ENCODE measurements at places on chromosomes 11 and 22. TPM values are rescaled to one million over a fixed set of nuclear protein-coding genes. Genes with fewer than 3 reads are reported as not detected.

DUSP8 gene
- total RNA-seq, result 11.1 TPM

GRCh38 chr11:121391914-121392313 is 60.2 kb upstream of the SORL1 start:
- DNase-seq, result peak; percentile 53

DNA sequence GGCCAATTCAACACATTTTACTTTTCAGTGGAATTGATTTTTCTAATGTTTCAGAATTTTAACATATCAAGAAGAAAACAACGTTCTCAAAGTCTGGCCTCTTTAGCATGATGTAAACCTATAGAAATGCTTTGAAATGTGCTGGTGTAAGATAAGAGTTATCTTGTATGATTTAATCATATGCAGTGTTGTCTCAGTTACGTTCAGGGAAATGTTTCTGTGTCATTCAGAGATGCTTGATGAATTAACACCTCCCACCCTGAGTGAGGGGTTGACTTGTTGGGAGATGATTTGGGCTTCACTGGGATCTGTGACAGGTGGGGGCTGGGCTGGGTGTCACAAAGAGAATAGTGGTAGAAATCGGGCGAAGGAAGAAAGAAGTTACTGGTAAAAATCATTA is 15.7 kb upstream of the MYO18B start:
- DNase-seq, result no peak

DNA sequence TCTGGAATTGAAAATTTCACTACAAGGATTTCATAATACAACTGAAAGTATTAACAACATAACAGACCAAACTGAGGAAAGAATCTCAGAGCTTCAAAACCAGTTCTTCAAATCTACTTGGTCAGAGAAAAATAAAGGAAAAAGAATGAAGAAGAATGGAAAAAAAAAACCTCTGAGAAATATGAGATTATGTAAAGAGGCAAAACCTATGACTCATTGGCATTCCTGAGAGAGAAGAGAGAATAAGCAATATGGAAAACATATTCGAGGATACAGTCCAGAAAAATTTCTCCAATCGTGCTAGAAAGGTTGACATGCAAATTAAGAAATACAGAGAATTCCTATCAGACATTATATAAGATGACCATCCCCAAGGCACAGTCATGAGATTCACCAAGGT is 23.4 kb upstream of the GPR83 start:
- DNase-seq, result no peak

MTCH2 gene
- total RNA-seq, result 72.3 TPM

OR5P2 gene
- not detected for total RNA-seq

DNA sequence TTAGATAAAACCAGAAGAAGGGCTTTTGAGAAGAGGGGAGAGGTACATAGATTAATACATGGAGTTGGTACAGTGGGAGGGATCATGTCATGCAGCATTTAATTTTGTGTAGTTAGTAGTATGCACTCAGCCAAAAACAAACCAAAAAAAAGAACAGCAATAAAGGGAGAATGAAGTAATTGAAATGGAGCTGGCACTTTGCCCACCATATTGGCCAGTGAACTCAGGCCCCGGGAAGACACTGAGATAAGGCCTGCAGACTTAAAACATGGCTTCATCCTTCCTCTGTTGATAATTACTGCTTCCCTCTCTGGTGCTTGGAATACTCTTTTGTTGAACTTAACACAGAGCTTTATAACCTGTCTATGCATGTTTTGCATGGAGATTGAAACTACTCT is 3.1 kb downstream of the PANX1 start:
- peak; percentile 78 for DNase-seq

GRCh38 chr22:50243685-50244419 is 971 bp downstream of the TUBGCP6 start:
- DNase-seq, result no peak

DNA sequence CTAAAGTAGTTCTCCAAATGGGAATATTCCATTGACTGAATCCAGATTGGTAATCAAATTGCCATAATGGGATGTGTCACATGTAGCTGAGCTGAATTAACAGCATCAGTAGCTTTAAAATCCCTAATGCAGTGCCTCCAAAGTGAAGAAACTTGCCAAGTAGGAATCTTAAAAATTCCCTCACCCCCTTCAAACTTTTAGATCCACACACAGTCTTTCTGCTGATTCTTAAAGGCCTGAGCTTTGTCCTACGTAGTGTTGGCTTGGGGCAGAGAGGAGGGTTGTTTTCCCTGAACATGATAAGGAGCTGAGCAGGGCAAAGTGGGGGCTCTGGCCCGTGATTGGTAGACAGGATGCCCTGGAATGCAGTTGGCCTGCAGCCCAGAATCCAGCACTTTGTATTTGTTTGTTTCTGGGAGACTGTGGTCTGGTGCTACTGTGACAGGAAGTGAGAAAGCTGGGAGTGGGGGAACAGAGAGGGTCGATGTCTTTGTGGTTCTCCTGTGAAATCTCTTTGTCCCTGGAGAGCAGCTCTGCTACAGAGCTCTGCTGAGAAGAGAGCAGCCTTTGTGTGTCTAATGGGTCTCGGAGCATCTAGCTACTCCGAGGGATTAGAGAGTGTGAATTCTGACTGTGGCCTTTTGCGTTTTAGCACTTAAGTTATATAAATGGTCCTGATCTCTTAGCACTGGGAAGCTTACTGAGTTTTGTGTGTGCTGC is 16.9 kb downstream of the CTNND1 start:
- DNase-seq, result peak; percentile 94

BIK gene
- total RNA-seq, result not detected

TMPRSS5 gene
- total RNA-seq, result 0.53 TPM

KRTAP5-11 gene
- not detected for total RNA-seq

DNA sequence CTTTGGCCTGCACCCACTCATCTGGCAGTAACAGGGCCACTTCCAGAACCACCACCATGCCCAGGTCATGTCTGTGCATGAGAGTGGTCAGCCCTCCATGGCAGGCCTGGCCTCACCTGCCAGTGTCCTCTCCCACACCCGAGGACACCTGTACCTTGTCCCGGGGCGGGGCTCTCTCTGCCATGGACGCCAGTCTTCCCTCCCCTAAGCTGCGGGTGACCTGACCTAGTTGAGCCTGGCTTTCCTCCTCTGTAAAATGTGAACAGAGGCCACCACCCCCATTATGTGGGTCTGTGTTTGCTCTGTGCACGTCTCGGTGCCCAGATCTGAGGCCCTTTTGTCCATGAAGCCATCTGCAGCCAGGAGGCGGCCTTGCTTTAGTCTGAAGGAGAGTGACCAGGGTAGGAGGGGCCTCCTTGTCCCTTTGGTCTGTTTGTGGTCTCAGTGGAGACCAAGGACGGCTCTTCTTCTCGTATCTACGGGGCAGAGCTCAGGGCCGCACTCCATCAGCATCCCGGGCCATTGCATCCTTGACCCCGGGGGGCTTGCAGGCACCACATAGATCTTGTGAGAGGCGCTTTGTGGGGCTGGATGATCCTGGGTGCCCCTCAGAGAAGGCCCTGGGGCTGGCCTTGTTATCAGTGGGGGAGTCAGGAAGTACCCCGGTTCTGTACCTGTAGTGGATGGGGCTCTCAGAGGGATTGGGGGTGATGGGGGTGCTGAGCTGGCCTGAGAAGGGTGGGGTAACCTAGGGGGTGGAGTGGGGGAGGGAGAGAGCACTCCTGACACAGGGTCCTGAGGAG is 121.6 kb downstream of the KCNQ1 start:
- peak; percentile 8 for DNase-seq

- DNase-seq, result peak; percentile 16
Measured at GRCh38 chr11:105111145-105111944, 28.2 kb downstream of the CARD18 start.

DNA sequence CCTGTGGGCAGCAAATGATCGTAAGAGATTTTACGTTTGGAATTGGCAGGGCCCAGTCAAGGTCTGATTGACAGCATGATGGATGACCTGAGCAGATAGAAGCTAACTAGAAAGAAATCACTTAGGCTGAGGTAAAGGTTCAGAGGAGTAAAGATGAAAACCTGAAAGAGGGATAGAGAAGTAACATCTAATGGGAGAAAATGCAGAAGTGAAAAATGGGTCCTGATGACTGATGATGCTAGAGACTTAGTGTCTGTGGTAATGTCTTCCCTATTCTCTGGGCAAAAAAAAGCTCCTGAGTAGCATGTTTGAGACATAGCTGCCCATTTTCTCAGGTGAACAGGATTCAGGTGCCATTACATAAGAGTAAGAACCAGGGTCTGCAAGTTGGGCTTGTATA is 628.8 kb upstream of the ANO5 start:
- DNase-seq, result no peak

FZD4 gene
- 20.6 TPM for total RNA-seq

All from right cardiac atrium (tissue), 5 donors.